ENCODE measurements at places on chromosomes 3 and 15. TPM values are rescaled to one million over a fixed set of nuclear protein-coding genes. Genes with fewer than 3 reads are reported as not detected.

- H3K4me3 ChIP-seq: no peak overlapping the region
- H3K4me1 ChIP-seq: peaks cover 19% of the 10 kb centered on the region
- H3K27ac ChIP-seq: no peak overlapping the region
Measured at GRCh38 chr3:190217081-190217480, 96.4 kb upstream of the P3H2 start.

The AGBL1 gene
- total RNA-seq: not detected

DNA sequence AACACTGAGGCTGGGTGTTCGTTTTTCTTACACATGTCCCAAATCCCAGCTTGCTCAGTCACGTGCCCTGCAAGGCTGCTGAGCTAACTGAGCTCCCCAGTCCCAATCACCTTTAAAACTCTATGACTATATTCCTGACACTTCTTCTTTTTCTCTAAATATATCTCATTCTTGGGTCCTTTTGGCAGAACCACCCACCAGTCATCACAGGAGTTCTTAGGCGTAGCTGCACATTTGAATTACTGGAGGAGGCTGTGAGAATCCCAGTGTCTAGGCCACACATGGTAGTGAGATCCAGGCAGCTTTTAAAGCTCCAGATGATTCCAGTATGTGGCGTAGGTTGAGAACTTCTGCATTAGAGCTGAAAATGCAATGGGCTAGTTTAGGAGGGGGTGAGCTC lies 66.3 kb downstream of the ST8SIA2 start:
- H3K4me1 ChIP-seq: no peaks in the 10 kb centered on the region
- H3K36me3 ChIP-seq: no peaks in the 10 kb centered on the region
- H3K27me3 ChIP-seq: peaks cover 11% of the 10 kb centered on the region
- no peak overlapping the region for H3K27ac ChIP-seq
- no peak overlapping the region for H3K4me3 ChIP-seq

DNA sequence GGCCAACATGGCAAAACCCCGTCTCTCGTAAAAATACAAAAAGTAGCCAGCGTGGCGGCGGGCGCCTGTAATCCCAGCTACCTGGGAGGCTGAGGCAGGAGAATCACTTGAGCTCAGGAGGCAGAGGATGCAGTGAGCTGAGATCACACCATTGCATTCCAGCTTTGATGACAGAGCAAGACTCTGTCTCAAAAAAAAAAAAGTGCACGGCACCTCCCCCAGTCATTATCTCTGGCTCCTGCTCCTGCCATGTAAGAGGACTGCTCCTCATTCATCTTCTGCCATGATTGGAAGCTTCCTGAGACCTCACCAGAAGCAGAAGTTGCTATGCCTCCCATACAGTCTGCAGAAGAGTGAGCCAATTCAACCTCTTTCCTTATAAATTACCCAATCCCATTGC lies 4.0 kb upstream of the ALG1L2 start:
- peaks cover 51% of the 10 kb centered on the region for H3K27me3 ChIP-seq
- no peak overlapping the region for H3K4me3 ChIP-seq
- H3K36me3 ChIP-seq: 0 out of 2 replicates have a peak, but pooled peaks cover 4% of the 10 kb centered on the region
- DNase-seq: no peak
- H3K27ac ChIP-seq: no peak overlapping the region
- no peaks in the 10 kb centered on the region for H3K4me1 ChIP-seq

DNA sequence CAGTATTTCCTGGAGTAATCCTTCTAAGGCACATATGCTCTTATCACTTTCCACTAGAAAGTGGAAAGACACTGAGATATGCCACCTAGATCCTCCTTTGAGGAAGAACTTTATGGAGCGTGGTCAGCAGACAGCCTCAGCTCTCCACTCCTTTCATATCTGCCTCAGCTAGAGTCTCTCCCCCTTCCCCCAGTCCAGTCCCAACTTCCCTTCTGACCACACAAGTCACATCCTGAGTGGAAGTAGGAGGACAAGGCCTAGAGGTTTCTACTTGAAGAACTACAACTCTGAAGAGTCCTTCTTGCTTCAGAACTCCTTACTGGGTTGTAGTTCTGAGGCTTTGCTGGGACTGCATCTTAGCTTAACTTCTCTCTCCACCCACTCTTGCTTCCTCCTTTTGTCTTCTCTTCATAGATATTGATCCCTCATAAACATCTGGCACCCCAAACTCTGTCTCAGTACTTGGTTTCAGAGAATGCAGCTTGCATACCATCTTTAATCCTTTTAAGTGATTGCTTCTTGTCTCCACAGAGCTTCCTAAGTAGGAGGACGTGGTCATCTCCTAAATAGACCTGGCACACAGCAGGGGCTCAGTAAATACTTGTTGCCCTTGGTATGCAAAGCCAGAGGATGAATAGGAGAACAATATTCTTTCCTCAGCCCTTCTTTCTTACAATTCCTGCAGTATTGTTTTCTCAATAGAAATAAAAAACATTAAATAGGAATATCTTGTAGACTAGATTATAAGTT lies 109.6 kb downstream of the OXSM start:
- H3K4me1 ChIP-seq: no peaks in the 10 kb centered on the region
- no peaks in the 10 kb centered on the region for H3K36me3 ChIP-seq
- no peak overlapping the region for H3K27ac ChIP-seq
- no peak overlapping the region for H3K4me3 ChIP-seq
- H3K27me3 ChIP-seq: no peaks in the 10 kb centered on the region

GRCh38 chr3:14941871-14942270 lies 5.5 kb upstream of the NR2C2 start:
- peaks cover 3% of the 10 kb centered on the region for H3K27me3 ChIP-seq
- no peak overlapping the region for H3K27ac ChIP-seq
- no peak for DNase-seq
- peaks cover 22% of the 10 kb centered on the region for H3K4me1 ChIP-seq

GRCh38 chr3:188122571-188123169 lies 31.3 kb upstream of the LPP start:
- no peak overlapping the region for H3K27ac ChIP-seq
- no peak for DNase-seq
- no peak overlapping the region for H3K4me3 ChIP-seq
- H3K27me3 ChIP-seq: no peaks in the 10 kb centered on the region
- H3K4me1 ChIP-seq: peaks cover 17% of the 10 kb centered on the region
